ENCODE measurements at places on chromosomes 4 and X.

GRCh38 chrX:38087594-38087993, 81.2 kb downstream of the SYTL5 start:
- no peak for DNase-seq

GRCh38 chr4:2963966-2964471, 648 bp downstream of the GRK4 start:
- no peak for DNase-seq

DNA sequence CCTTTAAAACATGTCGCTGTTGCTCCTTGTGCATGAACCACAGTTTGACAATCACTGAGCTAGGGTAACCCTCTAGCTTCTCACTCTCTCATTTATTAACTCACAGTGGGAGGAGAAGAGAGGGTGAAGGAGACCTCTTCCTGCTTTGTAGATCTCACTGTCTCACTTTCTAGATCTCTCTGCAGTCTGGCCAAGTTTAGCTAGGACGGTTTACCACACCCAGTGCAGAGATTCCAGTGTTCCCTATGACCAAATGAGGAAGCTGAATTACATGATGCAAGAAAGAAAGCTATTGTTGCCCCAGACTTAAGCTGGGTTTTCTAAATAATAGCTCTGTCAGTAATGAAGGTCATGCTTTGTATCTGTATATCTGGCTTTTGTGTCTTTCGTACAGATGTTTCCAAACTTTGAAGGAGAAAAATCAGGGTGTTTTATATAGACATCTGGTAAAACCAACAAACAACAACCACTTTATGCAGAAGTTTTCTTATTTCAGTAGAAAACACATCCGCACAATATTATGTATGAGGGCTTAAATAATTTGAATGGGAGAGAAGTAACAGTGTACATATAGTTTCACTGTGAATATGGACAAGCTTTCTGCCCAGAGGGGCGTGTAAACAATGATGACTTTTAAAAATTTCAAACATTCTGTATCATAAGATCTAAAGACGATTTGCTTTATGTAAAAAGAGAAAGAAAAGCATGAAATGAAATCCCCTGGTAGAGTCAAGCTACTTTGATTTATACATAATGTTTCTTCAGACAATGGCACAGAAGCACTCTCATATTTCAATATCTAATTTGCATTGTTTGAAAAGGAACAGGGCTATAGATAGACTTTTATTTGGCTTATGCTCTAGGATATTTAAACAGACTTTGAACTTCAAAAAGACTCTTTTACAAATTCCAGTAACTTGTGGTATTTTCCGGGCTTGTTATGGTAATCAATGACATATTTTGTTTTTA, 582.3 kb downstream of the FSTL5 start:
- DNase-seq, result no peak

DNA sequence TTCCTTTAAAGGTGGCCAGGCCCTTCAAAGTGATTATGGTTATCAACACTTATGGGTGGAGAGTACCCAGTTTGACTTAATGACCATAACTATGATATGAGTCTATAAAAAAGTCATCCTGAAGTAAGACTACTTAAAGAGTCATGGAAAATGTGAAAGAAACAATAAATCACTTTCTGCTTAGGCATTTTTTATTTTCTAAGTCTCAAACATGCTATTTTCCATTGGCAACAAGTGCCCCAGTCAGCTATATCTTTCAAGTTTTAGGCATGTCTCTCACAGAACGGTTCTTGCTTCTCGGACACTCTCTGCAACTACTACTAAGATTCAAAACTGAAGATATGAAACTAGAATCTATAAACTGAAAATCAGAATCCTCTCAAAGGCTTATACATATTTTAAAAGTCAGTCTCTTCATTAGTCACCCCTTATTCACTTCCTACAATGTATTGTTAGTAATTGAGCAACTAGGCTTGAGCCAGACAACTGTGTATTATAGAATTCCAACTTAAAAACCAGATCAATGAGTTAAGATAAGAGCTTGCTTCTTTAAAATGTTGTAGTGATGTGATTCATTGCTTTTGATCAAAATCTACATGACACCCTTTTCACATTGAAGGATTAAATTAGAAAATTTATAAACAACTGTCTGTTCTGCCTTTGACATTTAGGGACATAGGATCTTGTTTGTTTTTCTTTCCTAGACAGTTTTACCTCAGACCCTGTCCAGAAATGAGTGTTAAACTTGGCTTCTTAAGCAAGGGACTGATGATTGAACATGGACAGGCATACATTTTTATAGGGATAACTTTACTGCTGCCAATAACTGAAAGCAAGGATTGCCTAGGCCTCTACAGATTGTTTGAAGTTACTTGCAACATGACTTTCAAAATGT, 2.9 kb downstream of the ANTXR2 start:
- DNase-seq, result peak; percentile 67

- no peak for DNase-seq
These were observed 13.4 kb upstream of the NAF1 start for GRCh38 chr4:163180090-163180489.

- no peak for DNase-seq
These were observed 59.9 kb downstream of the UGT2A3 start for GRCh38 chr4:68891678-68892077.

- DNase-seq, result no peak
These were observed 257.6 kb downstream of the GPAT3 start for GRCh38 chr4:83793481-83793880.

GRCh38 chr4:7842384-7843279, 97.0 kb downstream of the AFAP1 start:
- DNase-seq, result peak; percentile 99

- no peak for DNase-seq
These were observed 212.5 kb upstream of the PSAPL1 start for GRCh38 chr4:7647186-7647585.

DNA sequence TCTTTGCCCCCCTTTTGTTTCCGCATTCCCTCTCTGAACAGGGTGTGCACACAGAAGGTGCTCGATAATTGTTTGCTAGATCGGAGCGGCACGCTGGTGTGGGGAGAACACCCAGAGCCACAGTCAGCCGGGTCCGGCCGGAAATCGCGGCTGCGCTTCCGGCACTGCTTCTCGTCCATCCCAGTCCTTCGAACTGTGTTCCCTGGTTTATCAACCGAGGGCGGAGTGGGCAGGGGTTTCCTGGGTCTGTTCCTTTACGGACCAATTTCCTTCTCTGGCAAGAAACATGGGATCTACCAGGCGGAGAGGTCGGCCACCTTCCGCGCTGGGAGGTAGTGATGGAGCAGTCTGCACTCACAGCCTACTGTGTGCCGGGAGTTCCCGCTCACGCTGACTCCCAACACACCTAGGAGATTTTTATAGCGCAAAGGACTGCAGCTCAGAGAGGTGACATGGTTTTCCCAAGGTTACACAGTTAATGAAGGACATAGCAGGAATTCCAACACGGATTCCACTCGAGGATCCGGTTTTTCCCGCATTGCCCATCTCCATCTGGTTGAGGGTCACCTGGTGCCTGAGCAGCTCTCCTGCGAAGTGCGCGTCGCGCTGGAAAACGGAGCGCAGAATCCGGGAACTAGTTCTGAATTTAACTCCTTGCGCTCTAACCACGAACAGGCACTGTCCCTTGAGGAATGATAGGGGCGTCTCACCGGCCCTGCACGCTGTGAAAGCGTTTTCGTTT, 6.8 kb downstream of the MSX1 start:
- no peak for DNase-seq

- no peak for DNase-seq
These were observed 22.2 kb downstream of the GUCY1A1 start for GRCh38 chr4:155688860-155689259.

DNA sequence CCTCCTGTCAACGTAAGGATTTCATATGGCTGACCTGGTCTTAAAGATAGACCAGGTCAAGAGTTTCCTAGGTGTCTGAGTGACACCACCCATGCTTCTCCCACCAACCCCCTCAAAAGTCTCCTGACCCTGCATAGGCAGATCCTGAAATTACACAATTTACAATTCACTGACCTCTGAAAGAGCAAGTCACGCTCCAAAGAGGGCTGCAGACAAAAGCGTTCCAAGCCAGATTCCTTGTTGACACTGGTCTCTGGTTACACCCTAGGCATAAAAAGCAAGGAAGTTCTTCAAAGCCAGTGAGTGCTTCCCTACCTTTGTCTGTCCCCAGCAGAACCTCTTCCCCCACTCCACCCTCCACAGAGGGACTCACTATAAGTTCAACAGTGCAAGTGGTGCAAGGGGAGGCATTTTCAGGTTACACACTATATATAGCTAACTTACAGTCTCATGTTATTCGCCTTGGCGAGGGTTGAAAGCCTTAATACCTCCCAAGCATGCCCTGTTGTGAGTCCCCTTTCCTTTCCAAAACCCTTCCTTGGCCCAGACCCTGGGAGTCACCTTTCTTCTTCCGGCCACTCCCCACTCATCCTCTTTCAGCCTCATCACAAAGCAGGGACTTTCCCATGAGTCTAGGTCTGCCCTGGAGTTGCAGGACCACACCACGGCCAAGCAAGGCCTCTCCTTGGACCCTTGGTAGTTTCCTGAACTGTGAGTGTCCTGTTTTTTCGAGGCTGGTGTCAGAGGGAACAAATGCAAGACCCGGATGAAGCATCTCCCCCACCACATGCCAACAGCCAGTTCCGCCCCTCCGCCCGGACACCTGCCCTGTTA, 58.0 kb upstream of the KLF3 start:
- DNase-seq, result no peak

DNA sequence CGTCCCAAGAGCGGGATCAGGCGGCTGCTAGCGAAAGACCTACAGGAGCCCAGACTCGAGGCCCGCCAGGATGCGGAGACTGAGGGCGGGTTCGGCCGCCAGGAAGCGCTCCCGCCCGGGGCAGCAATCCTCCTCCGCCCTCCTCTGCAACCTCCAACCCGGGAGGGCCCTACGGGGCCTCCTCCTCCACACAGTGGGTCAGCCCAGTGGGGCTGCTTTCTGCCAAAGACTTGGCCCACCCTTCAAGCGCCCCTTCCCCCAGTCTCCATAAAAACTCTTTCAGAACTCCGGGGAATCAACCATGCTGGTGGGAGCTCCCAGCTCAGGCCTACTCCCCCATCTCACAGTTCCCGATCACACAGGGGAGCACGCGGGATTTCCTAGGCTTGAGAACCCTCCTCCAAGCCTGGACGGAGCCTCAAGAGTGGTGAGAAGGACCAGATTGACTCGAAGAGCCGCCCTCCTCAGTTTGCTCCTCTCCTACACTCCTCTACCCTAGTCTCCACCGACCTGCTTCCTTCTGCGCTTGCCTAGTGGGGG, 77.5 kb downstream of the RLIM start:
- peak; percentile 53 for DNase-seq

DNA sequence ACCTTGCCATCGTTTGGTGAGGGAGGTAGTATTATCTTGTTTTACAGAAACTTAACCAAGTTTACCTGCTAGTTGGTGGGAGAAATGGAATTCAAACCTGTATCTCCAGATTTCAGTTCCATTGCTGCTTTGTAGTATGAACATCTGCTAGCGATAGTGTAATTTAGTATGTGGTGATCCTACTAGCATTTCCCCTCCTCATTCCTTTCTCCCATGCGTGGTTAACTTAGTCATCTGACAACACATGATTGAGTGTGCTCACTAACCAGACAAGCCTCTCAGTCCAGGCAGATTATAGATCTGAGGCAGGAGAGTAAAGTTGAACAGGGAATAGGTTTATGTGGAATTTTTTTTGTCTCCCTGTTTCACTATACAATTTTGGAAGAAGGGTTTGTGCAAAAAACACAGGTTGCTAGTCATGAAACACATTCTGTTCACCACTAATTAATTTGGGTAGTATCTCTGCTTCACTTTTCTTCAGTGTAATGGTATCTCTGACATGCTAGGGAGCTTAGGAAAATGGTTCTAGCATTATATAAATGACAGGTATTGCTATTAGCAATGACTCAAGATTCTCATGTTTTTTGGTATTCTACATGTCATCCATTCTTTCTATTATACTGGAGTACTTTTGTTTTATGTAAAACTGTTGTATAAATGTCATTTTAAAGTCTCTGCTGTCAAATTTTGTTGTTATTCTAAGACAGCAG, 21.7 kb downstream of the RBPJ start:
- DNase-seq, result peak; percentile 94

- peak; percentile 98 for DNase-seq
These were observed 172.4 kb upstream of the MXRA5 start for GRCh38 chrX:3518870-3519269.

- peak; percentile 87 for DNase-seq
These were observed 537.3 kb upstream of the FTHL17 start for GRCh38 chrX:31609130-31609529.

DNA sequence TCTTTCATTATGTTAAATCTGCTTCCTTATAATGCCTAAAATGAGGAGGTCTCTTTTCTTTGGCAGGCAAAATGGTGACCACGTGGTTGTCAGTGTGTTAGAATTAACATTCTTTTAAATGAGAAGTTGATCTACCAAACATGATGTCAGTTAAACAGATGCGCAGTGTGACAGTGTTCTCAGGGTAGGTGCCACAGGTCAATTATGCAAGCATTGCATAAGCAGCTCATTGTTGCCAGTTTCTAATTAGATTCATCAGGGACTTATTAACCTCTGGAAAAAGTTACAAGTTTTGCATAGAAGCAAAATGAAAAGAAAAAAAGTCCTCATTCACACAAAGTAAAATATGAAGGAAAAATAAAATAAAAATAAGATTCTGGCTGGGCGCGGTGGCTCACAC, 324.1 kb upstream of the GALNT7 start:
- peak; percentile 37 for DNase-seq
